ENCODE measurements at places on chromosomes 16 and 17.

GRCh38 chr16:4572715-4573114 is 16.6 kb downstream of the C16orf96 start:
- no peak for DNase-seq

GRCh38 chr17:58513267-58513964 is 1.0 kb downstream of the MTMR4 start:
- DNase-seq: peak; percentile 28

DNA sequence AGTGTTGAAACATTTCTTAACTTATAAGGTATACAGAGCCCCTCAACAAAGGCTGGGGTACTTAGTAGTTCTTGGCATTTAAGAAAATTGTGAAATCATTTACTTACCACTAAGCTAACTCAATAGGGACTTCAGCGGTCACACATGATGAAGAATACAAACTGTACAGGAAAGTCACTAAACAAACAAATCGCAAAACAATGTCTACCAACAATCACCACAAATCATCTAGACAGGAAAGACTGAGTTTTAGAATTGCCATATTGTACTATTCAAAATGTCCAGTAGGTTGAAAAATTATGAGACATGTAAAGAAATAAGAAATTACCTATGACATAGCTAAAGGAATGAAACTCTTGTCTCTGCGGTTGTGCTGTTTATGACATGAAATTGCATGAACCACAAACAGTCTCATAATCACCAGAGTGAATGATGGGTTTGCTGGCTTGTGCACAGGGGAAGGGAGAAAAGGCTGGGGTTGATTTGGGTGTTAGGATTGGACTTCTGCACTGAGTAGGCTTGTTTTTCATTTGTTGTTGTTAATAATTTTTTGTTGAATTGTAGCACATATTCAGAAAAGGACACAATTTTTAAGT is 441.1 kb upstream of the MON1B start:
- DNase-seq: no peak

GRCh38 chr17:49518346-49519078 is 23.4 kb downstream of the NGFR start:
- DNase-seq: no peak

GRCh38 chr16:15792563-15792971 is 64.3 kb downstream of the MYH11 start:
- DNase-seq: no peak

GRCh38 chr17:70288540-70289290 is 119.4 kb downstream of the KCNJ2 start:
- DNase-seq: no peak

- DNase-seq: peak; percentile 40
Measured at GRCh38 chr16:10871157-10871991, 5.6 kb upstream of the CIITA start.

- no peak for DNase-seq
Measured at GRCh38 chr16:14088155-14088753, 17.1 kb downstream of the MRTFB start.

DNA sequence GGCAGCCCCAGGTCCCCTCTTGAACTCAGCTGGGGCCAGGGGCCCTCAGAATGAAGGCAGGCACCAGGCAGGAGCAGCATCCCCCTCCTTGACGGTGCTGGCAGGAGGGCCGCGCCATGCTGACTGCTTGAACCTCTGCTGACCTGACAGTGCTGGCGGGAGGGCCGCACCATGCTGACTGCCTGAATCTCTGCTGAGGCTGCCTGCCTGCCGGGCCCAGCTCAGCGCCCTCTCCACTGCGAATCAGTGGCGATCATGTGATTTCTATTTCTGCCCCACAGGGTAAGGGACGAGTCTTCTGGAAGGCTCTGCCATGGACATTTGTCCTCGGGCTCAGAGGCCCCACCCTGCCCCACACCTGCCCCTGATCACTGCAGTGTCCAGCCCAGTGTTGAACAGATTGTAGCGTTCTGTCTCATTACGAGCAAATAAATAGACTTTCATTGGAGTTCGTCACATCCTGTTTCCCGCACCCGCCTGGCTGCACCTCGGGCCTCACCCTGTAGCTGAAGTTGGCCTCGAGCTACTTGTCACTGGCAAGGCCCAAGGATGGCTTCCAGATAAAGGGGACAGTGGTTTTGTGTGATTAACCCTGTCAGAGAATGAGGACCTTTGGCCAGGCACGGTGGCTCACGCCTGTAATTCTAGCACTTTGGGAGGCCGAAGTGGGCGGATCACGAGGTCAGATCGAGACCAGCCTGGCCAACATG is 8.6 kb downstream of the C16orf90 start:
- no peak for DNase-seq

GRCh38 chr17:2061441-2061958 is 6.6 kb downstream of the HIC1 start:
- DNase-seq: no peak

DNA sequence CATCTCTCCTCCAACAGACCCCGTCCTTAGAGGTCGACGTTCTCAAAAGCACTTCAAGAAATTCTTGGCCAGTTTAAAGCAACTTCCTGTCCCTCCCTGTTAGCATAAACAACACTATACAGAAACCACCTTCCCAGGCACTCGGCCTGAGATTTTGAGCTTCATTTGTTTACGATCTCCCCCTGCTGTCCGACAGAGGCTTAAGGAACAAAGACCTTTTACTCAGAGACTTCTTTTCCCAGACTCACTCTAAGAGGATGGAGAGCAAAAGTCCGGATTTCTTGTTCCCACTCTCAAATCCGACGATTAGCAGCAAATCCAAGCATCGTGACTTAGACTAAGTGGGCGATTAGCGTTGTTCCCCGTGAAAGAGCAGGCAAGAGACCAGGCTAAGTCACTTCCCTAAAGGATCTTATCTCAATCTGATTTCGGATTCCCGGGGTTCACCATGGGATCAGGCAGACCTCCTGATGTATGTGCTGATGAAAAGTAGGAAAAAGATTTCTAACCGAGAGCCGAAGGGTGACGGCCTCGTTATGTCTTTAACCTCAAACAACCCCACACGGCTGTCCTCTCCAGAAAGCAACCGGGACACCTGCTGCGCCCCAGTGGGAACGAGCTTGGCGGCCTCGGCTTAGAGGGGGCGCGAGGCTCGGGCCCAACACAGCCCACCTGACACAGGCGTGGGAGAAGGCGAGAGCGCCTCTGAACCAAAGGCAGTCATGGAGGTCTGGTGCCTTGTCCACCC is 598 bp downstream of the INPP5K start:
- DNase-seq: peak; percentile 11
